ENCODE measurements at places on chromosomes 7 and 10.

DNA sequence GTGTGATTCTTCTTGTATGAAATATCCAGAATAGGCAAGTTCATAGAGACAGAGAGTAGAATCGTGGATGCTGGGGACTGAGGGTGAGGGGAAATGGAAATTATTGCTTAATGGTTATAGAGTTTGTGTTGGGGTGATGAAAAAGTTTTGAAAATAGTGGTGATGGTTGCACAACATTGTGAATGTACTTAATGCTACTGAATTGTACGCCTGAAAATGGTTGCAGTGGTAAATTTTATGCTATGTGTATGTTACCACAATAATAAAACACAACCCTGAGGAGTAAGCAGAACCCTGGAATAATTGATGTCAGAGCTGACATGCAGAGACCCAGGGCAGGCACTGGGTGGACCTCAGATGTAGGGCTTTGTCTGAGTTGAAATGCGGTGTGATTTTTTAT is 57.6 kb downstream of the TACR2 start:
- no peak for DNase-seq

- DNase-seq, result peak; percentile 20
Observed at GRCh38 chr7:286266-286665, 3.7 kb upstream of the FOXL3 start.

- DNase-seq, result no peak
Observed at GRCh38 chr10:120606051-120606764, 149.2 kb downstream of the PLPP4 start.

- DNase-seq, result no peak
Observed at GRCh38 chr10:5551531-5552375, 27.0 kb downstream of the CALML3 start.

GRCh38 chr10:1939016-1939415 is 201.7 kb upstream of the ADARB2 start:
- no peak for DNase-seq

DNA sequence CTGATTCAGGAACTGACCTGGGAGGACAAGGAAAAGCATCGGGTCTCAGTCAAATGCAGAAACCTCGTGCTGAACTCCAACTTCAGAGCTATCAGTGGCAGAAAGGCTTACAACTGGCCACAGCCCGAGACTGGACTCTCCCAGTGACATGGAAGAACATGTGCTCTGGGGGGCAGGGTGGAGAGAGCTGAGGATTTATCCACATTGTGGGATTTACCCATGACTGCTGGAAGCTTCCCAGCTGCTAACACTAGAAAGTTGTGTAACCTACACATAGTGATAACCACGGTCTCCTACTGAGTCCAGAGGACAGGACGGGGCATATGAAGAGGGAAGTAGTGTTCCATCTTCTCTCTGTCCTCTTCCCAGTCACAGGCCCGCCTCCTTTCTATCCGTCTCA is 103.4 kb downstream of the ITIH5 start:
- DNase-seq, result no peak

DNA sequence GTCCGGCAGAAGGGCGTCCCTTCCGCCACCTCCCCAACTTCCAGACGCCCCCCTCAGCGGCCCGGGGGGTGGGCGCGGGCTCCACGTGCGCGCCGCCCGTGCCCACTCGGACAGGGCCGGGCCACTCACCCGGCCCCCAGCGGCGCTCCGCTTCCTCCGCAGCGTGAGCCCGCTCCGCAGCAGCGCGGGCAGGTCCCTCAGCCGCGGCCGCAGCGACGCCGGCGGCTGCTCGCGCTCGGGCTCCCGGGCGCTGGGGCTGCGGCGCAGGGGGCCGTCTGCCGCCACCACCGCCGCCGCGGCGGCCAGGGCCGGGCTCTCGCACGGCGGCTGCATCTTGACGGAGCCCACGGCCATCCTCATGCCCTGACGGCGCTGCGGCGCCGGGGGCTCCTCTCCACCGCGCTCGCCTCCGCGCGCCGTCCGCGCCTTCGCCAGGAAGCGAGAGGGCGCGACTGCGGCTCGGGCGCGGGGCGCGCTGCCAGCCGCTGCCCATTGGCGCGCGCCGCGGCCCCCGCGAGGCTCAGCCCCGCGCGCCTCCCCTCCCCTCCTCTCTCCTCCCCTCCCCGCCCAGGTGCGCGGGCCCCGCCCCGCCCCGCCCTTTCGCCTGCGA is at the start of gene RAPGEF5:
Gene RAPGEF5, minus strand, starts transcription at position 454 of the 610 bp plus-strand sequence. Its CDS starts 94 bp downstream, at position 360.
- DNase-seq, result peak; percentile 79

DNA sequence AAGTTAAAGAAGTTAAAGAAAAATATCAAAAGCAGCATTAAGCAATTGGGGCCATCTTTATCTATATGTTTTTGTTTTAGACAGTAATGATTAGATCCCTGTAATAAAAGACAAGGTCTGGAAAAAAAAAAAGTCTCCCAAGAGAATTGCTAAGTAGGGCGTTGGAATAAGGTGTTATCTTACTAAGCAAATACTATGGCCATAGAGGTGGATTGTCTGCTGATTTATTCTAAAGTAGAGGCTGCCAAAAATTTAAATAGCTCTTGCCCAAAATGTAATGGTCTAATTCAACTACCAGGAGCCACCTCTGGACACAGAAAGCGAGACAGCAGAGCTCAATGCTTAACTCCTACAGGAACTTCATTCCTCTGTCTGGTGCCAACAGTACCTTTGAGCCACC is 71.6 kb downstream of the HERPUD2 start:
- DNase-seq, result no peak

- DNase-seq, result no peak
Observed at GRCh38 chr10:60123668-60124067, 217.3 kb upstream of the CCDC6 start.

GRCh38 chr10:121574519-121575166 is 23.6 kb downstream of the FGFR2 start:
- DNase-seq, result no peak

DNA sequence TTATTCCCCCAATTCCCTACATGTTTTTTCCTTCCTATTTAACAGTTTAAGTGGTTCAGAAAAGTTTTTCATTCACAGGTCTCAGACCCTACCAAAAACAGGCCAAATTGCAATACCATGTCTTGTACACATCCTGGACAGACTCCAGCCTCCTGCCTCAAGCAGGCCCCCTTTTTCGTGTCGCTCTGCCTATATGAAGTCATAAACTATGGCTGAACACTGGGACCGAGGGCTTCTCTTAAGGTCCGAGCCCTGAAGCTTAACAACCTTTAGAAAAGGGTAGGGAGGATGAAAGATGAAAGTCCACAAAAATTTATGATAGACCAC is 1.4 kb downstream of the FBXW4 start:
- no peak for DNase-seq

GRCh38 chr7:78203042-78203720 is 404.6 kb downstream of the PHTF2 start:
- no peak for DNase-seq

GRCh38 chr10:102233997-102234396 is 7.3 kb downstream of the PITX3 start:
- DNase-seq, result no peak

- peak; percentile 84 for DNase-seq
Observed at GRCh38 chr10:5625992-5626777, 40.2 kb downstream of the ASB13 start.

GRCh38 chr7:44062180-44062902 is 3.0 kb downstream of the PGAM2 start:
- DNase-seq, result peak; percentile 60

- no peak for DNase-seq
Observed at GRCh38 chr10:78706726-78707540, 361.8 kb upstream of the ZMIZ1 start.
